ENCODE measurements at places on chromosomes 2 and 18.

GRCh38 chr18:56702946-56703345 lies 51.8 kb downstream of the WDR7 start:
- DNase-seq: peak; percentile 59

DNA sequence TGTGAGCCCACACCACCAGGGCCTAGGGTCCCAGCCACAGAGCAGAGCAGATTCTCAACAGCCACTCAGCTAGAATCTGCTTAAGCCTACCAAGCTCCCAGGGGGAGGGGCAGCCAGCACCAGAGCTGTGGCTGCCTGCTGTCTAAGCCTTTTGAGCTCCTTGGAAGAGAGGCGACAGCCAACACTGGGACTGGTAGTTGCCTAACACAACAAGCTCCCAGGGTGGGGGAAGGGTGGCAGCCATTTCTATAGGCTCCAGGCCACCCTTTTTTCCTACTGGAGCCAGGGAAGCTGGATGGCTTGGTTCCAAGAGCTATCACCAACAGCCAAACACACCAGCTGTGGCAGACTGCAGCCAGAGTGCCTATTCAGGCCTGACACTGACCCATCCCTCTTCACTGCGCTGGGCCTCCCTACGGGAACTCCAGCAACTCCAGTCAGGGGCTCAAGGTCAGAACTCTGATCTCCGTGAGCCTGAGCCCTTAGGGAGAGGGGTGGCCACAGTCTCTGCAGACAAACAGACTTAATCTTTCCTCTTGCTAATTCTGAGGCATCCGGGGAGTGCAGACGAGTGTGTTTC lies 1824.3 kb upstream of the CELF4 start:
- peak; percentile 73 for DNase-seq

DNA sequence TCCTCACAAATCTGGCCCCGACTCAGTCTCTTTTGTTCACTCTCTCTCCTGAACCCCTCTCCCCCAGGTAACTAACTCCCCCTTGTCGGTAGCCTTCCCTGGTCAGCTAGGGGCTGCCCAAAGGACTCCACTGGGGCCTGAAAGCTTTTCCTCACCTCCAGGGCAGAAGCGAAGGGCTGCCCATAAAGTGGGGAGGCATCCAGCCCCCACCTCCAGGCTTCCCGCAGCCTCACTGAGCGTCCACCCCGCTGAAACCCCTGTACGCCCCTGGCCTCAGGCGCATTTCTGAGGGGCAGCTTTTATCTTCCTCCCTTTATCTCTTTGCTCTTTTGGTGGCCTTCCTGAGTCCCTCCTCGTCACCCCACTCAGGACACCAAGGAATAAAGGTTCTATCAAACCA lies 249.3 kb downstream of the CYP26B1 start:
- no peak for DNase-seq

DNA sequence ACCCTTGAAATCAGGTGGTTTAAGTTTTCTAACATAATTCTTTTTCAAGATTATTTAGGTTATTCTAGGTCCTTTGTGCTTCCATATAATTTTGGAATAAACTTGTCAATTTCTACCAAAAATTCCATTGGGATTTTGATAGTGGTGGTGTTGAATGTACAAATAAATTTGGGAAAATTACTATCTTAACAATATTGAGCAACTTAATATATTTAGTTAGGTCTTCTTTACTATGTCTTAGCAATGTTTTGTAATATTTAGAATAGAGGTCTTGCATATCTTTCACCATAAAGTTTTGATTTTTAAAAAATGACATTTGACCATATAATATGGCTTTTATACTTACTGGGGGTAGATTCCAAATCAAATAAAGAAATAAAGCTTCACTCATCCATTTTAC lies 34.0 kb upstream of the CTIF start:
- DNase-seq: no peak

DNA sequence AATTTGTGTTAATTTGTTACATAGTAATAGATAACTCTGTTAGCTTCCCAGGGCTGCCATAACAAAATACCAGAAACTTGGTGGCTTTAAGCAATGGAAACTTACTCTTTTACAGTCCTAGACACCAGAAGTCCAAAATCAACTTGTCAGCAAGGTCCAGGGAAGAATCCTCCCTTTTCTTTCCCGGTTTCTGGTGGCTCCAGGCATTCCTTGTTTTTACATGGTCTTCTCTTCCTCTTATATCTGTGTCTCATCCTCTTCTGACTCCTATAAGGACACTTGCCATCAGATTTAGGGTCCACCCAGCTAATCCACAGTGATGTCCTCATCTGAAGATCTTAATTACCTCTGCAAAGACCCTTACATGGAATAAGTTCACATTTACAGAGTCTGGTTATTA lies 95.6 kb downstream of the DDX1 start:
- no peak for DNase-seq

DNA sequence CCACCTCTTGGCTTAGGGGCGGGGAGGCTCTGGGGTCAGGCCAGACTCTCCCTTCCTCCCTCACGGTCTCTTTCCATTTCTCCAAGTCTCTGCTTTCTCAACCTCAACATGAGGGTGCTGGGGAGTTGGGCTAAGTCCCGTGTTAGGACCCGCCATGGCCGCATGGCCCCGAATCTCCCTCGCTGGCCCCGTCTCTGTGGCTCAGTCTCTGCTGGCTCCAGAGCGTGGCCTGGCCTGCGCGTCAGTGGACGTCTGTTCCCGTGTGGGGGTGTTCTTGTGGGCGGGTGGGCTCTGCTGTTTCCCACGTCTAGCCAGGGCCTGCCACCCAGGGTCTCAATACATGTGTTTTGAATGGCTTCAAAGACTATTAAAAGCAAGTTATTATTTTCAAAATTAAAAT lies 12.4 kb downstream of the ALLC start:
- DNase-seq: no peak

DNA sequence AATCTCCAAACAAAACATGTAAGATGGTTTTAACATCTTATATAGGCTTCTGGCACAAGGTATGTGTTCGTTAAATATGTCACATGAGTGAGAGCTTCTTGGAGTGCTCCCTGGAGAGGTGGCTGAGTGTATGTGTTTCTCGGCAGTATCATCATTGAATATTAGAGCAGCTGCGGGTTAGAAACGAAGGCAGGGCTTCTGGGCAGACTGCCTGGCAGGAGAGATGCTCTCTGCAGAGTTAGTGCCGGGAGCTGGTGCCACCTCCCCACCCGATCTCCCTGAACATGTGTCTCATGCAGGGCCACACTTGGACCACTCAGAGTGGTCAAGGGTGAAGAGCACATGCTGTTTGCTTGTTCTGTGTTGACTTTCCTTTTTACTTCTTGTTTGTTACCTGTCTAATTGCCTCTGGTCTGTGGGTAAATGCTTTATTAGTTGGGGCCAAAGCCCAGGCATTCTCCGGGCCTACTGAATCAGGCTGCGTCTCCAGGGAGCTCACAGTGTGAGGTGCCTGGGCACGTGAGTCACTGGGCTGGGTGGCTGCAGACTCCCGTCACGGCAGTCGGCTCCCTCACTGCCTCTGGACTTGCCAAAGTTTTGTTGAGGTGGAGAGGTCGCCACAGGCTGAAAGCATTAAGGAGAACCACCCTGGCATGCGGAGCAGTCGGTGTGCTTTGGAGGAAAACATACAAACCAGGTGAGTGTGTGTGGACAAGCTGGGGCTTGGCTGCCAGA lies 246.6 kb downstream of the FHOD3 start:
- DNase-seq: peak; percentile 21
